ENCODE measurements at places on chromosomes 4 and X.

- no peak for DNase-seq
Observed at GRCh38 chrX:153818571-153819383, 11.6 kb downstream of the PDZD4 start.

GRCh38 chr4:71609651-71610050 lies 174.2 kb downstream of the GC start:
- no peak for DNase-seq

DNA sequence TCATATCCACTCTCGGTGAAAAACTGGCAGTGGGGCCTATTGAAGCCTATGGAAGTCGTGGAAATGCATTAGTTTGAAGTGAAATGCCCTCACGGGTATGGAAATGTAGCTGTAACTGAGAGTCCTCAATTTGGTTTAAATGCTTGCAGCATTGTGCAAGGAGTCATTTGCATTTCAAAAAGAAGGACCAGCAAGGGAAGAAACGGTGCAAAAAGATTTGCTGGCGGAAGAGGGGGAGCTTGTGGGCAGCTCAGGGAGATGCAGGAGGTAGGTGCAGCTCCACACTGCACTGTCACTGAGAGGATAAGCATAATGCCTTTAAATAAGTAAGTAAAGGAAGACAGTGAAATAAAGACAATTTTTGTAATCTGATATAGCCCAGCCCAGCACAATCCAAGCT lies 400.4 kb upstream of the DIPK2B start:
- no peak for DNase-seq

GRCh38 chr4:26386386-26386785 lies 65.6 kb downstream of the RBPJ start:
- DNase-seq = no peak

DNA sequence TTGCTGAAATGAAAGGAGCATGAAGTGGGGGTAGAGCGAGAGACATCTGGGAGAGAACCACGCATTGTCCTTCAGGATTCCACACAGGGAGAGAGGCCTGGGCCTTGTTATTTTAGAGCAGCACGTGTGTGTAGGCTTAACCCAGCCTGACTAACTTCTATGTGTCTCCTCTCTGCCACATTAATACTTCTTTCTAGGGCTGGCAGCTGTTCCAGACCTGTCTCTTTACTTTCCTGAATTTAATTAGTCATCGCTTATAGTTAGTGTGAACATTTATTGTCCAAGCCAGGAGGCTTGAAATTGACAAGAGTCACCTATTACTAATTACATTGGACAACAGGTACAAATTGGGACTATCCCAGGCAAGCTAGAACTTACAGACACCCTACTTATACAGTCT lies 51.3 kb downstream of the SMAD1 start:
- DNase-seq = no peak

- no peak for DNase-seq
Observed at GRCh38 chrX:134990475-134990800, 353 bp upstream of the SMIM10 start.

DNA sequence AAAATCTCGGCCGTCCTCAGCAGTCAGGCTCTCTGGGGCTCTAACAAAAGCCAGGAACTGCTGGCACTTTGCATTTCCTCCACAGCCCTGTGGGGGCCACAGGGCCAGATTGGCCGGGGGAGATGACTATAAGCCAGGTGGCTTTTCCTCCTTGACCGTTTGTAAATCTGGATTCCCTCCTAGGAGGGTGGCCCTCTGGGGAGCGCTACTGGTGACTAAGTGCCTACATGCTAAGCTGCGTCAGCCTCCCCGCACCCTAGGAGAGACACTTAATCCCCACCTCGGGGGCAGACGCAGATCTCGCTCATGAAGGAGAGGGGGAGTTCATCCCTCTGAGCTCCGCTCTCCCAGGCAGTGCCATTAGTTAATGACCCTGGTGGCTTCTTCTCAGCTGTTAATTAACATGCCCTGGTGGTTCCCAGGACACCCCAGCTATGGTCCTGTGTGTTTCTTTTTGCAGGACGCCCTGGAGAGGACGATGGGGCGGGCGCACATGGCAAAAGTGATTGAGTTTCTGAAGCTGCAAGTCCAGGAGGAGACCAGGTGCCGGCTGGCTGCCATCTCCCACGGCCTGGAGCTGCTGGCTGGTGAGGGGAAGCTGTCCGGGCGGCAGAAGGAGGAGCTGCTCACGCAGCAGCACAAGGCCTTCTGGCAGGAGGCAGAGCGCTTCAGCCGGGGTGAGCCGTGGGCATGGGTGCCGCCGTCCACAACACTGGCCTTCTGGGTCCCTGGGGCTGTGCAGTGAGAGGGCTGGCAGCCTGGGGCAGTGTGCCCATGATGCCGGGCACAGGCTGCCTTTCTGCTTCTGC lies 41.6 kb downstream of the EVC start:
- peak; percentile 65 for DNase-seq

DNA sequence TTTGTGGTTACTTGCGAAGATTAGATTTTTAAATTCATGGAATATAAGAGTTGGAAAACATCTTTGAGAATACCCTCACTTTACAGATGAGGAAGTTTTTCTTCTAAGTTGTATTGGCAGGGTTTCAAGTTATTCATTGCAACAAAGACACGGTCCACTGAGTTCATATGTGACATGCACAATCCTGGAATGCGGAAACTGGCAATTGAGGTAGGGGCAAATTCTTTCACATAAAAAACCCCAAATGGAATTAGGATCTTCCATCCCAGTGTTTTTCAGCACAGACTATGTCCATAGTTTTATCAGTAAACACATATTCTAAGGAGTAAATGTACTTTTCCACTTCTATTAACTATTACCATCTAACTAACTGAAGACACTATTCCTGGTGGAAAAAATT lies 81.8 kb upstream of the NAP1L5 start:
- DNase-seq = no peak

DNA sequence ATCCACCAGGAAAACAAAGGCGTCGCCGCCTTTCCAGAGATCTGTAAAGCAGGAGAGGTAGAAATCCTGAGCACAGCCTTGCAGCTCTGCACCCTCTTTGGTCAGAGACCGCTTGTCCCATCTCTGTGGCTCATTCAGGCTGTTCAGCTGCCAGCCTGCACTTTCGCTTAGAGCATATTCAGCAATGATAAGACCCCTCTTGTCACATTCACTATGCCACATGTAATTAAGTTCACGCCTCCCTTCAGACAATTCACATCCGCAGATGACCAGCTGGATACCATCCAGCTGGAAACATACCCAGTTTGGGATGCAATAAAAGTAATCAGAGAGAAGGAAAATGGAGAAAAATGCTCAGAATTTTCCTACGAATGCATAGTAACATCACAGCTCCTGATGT lies 335.4 kb downstream of the UNC5C start:
- DNase-seq = peak; percentile 15

GRCh38 chr4:26726655-26727387 lies 133.8 kb upstream of the STIM2 start:
- DNase-seq = no peak

GRCh38 chrX:129726307-129727111 lies 12.3 kb upstream of the XPNPEP2 start:
- peak; percentile 58 for DNase-seq

DNA sequence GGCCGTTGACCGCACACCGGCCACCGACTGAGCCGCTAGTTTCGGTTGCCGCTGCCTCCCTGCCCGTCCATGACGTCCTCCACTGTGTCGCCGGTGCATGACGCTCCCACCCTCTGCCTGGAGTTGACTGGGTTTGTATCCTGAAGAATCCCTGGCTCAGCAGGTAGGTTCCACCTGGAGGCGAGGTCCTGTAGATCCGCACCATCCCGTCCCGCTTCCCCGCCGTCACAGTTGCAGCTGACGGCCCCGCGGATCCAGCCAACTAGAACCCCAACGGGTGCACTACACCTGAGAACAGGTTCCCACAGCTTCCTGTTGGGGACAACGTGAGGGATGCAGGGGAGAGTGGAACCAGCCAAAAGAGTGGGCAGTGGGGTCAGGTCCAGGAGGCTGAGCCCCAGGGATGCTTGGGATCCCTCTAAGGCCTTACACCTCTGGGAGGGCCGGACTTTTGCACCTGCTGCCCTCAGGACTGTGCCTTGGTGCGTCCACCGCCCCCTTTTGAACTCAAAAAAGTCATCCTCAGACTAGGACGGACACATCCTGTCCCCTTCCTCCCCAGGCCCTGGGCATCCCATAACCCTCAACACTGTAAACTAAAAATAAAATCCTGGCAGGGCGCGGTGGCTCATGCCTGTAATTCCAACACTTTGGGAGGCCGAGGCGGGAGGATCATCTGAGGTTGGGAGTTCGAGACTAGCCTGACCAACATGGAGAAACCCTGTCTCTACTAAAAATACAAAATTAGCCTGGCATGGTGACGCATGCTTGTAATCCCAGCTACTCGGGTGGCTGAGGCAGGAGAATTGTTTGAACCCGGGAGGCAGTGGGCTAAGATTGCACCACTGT lies 1.1 kb upstream of the SLBP start:
- no peak for DNase-seq

GRCh38 chr4:181599134-181599533 lies 644.1 kb upstream of the TENM3 start:
- DNase-seq = no peak

GRCh38 chr4:165656829-165657490 lies 216.1 kb upstream of the TLL1 start:
- DNase-seq = no peak

DNA sequence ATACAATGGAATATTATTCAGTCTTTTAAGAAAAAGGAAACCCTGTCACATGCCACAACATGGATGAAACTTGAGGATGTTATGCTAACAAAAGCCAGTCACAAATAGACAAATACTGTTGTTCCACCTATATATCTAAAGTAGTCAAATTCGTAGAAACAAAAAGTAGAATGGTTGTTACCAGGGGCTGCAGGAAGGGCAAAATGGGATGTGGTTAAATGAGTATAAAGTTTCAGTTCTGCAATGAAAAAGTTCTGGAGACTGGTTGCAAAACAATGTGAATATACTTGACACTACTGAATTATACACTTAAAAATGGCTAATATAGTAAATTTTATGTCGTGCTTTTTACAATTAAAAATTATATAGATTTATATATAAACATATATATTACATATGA lies 12.2 kb downstream of the SPOCK3 start:
- DNase-seq = no peak

DNA sequence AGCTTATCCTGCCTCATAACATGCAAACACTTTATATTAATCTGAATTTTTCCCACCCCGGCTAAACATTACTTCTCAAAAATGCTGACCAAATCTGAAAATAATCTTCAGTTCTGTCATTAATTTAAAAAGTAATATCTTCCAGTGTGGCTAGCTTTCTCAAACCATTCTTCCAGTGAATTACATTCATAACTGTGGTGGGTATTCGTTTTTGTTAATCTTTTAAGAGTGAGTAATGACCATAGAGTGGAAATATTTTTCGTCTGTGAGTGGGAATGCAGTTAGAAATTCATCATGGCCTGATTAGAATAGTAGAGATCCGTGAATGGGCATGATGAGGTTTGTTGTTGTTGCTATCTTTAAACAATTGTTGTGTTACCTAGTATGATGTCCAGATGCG lies 138.6 kb upstream of the SFRP2 start:
- DNase-seq = no peak

- no peak for DNase-seq
Observed at GRCh38 chrX:79524642-79525041, 157.5 kb upstream of the ITM2A start.

GRCh38 chr4:8852118-8852704 lies 19.4 kb downstream of the HMX1 start:
- no peak for DNase-seq

DNA sequence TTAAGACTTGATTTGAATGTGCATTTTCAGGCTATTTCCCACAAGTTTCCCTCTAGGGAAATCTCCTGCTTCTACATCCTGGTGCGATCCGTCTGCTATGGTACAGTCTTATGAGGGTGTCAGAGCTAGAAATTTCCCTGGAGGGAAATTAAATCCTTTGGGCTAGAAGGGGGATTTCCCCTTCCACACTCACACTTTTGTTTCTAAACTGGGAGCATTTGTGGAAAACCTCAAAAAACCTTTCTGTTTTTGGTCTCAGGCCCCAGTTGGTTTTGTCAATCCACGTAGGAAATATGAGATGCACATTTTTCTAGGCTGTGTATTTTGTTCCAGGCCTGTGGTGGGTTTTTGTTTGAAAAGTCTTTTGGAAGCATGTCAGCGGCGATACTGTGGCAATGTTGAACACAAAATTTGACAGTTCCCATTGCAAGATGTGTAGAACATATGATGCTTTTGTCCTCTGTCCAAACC lies 17.8 kb downstream of the HMGB3 start:
- DNase-seq = no peak

GRCh38 chr4:184476695-184477094 lies 2.3 kb upstream of the IRF2 start:
- no peak for DNase-seq

DNA sequence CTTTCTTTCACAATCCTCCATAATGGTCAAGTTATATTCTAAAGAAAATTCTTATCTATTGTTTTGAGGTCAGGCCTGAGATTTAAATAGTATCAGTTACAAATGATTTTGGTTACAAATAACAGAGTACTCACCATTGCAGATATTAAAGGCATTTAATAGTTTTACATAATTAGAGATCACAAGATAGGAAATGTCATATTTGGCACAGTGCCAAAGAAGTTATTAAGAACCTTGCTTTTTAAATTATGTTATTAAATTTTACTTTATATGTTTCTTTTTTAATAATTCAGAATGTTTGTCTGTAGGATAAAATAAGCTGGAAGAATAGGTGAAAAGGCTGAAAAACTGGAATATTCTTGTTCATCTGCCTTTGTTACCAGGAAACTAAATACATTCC lies 1174.7 kb downstream of the PCDH18 start:
- no peak for DNase-seq

DNA sequence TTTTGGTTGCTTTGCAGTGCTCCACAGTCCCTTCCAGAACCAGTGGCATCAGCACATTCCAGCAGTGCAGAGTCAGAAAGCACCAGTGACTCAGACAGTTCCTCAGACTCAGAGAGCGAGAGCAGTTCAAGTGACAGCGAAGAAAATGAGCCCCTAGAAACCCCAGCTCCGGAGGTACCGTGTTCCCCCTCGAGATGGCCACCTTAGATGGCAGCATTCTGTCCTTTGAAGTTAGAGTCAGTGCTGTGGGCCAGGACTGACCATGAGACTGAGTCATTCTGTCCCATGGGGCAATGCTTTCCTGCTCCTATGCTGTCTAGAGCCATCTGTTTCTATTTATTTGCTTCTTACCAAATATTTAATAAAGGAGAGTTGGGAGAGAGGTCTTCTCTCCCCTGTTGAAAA lies 112.3 kb downstream of the KLHL8 start:
- peak; percentile 44 for DNase-seq

GRCh38 chrX:85221361-85221760 lies 22.2 kb downstream of the SATL1 start:
- DNase-seq = no peak

DNA sequence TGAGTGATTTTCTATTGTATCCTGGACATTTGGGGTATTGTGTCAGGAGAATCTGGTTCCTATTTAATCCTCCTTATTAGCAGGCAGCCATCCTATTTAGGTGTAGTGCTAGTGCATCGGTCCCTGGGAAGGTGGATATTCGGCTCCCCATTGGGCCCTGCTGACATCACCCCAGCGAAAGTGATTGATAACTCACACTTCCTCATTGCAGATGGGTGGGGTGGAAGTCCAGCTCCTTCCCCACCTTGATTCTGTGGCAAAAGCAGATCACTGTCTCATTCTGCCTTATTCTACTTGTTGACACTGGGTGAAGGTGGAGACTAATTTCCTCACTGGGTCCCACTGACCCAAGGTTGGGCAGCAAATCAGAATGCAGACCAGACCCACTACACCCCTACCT lies 23.2 kb upstream of the BRS3 start:
- DNase-seq = no peak
